ENCODE measurements at places on chromosomes 12 and 14.

GRCh38 chr14:64612021-64612380 is 62.2 kb downstream of the PPP1R36 start:
- peak; percentile 72 for DNase-seq

- DNase-seq, result no peak
Measured at GRCh38 chr12:2251526-2252209, 198.9 kb downstream of the CACNA1C start.

DNA sequence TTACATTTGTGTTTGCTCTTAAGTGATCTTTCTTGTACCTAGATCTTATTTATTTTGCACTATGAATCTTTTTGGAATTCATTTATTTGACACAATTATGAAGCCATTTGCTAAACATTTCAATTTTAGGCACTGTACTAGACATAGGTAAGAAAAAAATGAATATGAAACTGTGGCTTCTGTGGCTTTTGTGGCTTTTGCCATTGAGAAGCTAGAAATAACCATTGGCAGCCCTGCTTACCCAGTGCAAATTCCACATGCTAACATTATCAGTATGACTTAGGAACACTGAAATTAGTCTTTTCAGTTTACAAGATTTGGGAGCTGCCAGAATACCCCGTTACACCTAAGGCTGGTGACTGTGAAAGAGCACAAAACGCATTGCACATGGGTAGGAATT is 60.1 kb downstream of the FSCB start:
- DNase-seq, result no peak

DNA sequence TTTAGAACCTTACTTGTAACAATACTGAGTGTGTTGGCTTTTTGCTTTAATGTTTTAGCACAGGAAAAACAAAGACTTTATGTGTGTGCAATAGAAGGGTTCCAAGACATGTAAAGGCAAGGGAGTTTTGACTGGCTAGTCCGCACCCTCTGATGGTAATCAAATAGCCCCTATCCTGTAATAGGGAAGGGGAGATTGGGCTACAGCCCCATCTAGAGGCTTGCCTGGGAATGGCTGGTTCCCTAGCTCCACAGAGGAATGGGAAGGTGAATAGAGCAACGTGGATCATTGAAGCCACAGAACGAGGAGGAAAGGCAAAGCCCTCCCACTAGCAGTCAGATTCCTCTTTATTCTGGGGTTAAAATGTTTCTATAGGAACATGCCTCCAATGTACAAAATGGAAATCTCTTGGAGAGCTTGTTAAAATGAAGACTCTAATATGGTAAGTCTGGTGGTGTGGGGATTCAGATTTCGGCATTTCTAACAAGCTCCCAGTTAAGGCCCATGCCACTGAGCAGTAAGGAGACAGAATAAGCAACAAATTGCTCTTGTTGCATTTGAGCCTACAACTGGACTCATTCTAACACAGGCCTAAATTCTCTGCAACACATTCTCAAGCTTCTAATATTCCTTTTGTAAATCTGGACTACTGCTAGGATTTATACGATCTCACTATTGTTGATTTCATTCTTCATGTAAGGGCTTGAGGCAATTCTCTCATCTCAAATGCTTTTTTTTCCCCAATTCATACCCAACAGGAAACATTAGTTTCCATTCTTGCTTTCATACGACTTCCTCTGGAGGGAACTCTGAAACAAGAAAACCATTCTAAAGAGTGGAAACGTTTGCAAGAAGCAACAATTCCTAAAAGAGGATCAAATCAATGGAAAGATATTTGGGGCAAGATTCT is 57.1 kb downstream of the NIN start:
- peak; percentile 41 for DNase-seq

DNA sequence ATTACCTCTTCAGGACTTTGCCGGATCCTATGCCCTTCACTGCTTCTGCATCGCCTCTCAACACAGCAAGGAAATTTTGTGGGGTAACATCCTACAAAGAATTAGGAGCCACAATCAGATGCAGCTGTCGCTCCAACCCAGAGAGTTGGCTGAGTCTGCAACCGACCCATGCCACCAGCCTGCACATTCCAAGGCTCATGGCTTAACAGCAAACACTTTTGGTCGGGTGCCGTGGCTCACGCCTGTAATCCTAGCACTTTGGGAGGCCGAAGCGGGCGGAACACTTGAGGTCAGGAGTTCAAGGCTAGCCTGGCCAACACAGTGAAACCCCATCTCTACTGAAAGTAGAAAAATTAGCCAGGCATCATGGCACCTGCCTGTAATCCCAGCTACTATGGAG is 32.3 kb downstream of the LGMN start:
- DNase-seq, result no peak
